Stimulated activated CD8-positive, alpha-beta memory T cell treated with anti-CD3 and anti-CD28 coated beads, Interleukin-7, amount 100 ng/mL, for 1 hour (primary cell): ENCODE measurements at places on chromosomes 6 and 20.

DNA sequence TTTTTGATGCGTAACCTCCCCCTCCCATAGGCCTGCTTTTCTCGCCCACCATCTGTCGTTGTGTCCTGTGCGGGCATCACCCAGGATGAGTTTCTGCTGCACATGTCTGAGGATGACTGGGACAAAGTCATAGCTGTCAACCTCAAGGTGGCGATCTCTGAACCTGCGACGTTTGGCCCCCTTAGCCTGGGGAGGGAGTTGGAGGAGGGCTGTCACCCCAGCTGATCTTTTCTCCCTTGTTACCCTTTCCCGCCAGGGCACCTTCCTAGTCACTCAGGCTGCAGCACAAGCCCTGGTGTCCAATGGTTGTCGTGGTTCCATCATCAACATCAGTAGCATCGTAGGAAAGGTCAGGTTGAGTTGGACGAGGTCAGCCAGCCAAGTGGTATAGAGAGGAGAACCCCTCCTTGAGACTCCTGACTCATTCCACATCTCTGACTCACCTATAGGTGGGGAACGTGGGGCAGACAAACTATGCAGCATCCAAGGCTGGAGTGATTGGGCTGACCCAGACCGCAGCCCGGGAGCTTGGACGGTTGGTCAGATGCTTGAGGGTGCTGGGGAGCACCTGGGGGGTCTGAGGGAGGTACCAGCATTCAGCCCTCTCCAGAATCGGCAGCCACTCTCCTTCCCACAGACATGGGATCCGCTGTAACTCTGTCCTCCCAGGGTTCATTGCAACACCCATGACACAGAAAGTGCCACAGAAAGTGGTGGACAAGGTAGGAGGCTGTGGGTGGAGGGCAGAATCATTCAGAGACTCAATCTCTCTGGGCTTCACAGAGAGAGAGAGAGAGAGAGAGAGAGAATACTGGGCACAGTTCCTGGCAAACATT is 954 bp downstream of the HSD17B8 start:
- DNase-seq, result no peak

DNA sequence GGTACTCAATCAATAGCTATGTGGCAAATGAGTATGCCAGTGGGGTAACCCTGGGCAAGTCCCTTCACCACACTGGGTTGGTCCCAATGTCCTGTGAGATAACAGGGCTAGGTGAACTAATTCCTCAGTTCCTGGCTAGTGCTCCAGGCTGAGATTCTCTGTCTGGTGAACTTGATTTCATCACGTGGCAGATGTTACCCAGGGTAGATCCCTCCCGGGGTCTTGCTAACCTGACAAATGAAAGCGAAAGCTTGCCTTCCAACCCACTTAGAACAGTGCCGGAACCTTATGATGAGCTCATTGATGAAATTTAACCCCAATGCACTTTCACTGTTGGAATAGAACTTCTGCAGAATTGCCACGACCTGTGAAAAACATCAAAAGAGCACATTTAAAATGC is 6.6 kb upstream of the ANKRD60 start:
- no peak for DNase-seq

GRCh38 chr6:87155842-87156815 is 764 bp downstream of the ZNF292 start:
- DNase-seq, result no peak

DNA sequence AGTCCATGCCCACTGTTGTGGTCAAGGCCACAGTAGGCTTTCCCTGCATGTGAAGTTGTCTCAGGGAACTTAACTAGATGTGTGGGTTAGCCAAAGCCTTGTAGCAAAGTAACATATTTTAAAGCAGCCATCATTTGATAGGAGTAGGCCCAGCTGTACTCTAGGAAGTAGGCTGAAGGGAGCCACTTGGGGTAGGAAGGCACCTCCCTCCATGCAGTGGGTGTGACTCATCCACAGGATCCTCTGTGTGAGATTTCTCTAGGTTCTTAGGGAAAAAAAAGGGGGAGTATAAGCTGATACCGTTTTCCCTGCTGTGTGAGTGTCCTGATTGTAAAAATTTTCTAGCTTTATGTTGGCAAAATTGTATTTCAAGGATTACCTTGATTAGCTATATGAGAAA is 44.7 kb downstream of the VAPB start:
- no peak for DNase-seq
